Stimulated activated CD8-positive, alpha-beta memory T cell treated with anti-CD3 and anti-CD28 coated beads, Interleukin-4, amount 100 ng/mL, for 4 hours (primary cell): ENCODE measurements at places on chromosomes 3 and 15.

- DNase-seq, result no peak
Measured at GRCh38 chr3:149848238-149848637, 35.2 kb downstream of the RNF13 start.

DNA sequence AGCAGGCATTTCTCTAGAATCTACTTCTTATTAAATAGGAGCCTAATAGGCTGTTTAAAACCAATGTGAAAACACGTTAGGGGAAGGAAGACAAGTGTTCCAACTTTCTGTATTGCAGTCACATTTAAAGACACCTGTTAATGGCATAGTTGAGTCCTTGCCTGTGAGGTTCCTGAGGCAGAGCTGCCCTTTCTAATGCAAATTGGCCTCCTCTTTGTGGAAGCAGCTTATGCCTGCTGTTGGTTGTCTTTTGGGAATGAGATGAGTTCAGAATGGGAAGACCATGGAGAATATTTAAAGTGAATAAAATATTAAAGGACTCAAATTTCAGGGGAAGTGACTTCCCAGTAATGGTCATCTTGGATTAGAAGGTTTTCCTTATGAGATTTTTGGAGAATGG, 51.2 kb downstream of the NEK11 start:
- no peak for DNase-seq

DNA sequence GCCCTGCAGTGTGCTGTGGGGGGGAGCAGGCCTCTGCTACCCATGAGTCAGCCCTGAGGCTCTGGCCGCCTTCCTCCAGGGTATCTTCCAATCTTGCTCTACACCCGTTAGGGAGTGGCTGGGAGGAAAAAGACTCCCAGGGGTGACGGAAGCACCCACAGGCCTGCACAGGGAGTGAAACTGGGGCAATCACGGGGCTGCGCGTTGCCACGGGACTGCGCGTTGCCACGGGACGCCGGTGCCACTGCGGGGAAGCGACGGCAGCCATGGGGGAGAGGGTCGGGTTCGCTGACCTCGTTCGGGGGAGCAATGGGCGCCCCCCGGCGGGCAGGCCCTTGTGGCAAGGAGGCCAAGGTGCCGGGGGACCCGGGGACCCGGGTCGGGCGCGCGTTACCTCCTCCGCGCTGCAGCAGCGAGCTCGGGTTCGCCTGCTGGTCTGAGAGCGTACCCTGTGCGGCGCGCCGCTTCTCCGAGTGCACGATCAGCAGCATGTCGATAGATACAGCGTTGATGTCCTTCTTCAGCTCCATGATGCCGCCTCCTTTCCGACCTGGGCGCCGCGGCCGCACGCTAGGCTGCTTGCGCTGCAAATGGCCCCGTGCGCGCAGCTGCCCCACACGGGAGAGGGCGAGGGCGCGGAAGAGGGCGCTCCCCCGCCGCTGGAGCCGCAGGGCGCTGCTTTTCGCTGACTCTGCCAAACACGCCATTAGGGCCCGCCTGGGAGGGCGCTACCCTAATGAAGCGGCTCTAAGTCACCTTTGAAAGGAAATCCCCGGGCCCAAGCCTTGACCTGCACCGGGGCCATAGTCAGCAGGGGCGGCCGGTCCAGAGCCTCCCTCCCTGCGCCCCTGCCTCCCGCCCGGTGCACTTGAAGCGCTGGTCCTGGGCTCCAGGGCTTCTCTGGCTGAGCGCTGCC, at the start of gene KY:
Gene KY (minus strand): TSS at position 592 of the 916 bp plus-strand sequence. CDS start 62 bp downstream, at position 530.
- DNase-seq, result no peak

DNA sequence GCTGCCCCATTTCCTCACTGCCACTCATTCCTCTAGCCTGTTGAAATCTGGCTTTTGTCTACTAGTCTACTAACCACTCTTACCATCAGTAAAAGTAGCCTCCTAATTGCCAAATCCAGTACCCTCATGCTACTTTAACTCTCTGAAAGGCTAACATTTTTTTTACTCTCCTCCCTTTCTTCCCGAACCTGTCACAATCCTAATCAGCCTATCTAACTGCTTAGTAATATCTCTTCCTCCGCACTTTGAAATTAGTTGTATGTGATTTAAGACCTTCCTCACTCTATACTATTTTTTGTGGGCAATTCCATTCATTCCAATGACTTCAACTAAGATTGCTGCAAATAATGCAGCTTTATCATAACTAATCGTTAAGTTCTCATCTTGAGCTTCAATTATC, 3.7 kb downstream of the SENP7 start:
- no peak for DNase-seq

DNA sequence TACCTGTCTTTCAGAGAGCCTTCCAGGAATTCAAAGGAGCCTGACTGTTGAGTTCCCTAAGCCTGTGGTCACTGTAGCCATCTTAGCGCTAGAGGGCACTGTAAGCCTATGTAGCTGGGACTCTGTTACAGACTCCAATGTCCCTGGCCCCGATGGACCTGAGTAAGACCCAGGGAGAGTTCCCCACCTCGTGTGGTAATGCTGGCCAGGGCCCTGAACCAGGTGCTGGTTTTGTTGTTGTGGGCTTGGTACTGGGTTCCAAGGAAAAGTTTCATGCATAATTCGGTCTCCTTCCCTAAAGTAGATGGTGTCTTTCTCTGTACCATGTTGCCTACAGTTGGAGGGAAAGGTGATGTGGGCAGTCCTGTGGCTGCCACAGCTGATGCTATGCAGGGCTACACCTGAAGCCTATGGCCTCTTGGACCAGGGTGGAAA, 32.4 kb downstream of the CDAN1 start:
- DNase-seq, result no peak

DNA sequence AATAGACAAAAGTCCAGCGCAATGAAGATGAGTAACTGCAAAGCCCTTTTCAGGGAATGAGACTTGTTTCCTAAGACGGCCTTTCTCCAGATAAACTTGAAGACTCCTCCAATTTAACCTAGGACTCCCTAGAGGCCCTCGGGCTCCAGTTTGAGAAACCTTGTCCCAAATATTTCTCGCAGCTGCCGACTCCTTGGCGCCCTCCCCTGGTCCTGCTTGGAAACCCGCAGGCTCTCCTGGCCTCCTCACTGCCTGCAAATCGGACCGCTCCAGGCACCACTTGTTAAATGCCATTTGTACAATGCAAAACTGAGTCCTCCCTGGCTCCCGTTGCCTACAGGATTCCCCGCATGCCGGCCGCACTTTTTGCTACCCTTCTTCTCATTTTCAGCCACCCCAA, 36.8 kb downstream of the MUC4 start:
- no peak for DNase-seq

DNA sequence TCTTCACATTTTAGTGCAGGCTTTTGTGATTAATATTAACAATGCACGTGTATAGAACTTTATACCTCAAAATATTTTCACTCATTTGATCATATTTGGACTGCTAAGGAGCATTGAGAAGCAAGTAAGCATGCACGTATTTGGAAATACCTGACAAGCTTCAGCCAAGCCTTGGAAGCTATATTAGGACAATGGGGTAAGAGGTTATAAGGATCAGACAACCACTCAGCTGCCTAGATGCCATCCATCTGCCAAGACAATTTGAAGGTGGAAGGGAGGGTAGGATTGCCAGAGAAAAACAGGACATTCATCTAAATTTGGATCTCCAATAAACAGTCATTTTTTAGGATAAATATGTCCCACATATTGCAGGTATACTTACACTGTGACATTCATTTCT, 394.9 kb upstream of the CFAP20DC start:
- no peak for DNase-seq

- no peak for DNase-seq
Measured at GRCh38 chr3:27659279-27660021, 62.7 kb downstream of the EOMES start.

- no peak for DNase-seq
Measured at GRCh38 chr3:117217760-117218316, 508.3 kb downstream of the TUSC7 start.
